ENCODE measurements at places on chromosomes 4 and X.
A peak's percentile ranks its signal among the peaks of the same experiment; 100 is the strongest.

DNA sequence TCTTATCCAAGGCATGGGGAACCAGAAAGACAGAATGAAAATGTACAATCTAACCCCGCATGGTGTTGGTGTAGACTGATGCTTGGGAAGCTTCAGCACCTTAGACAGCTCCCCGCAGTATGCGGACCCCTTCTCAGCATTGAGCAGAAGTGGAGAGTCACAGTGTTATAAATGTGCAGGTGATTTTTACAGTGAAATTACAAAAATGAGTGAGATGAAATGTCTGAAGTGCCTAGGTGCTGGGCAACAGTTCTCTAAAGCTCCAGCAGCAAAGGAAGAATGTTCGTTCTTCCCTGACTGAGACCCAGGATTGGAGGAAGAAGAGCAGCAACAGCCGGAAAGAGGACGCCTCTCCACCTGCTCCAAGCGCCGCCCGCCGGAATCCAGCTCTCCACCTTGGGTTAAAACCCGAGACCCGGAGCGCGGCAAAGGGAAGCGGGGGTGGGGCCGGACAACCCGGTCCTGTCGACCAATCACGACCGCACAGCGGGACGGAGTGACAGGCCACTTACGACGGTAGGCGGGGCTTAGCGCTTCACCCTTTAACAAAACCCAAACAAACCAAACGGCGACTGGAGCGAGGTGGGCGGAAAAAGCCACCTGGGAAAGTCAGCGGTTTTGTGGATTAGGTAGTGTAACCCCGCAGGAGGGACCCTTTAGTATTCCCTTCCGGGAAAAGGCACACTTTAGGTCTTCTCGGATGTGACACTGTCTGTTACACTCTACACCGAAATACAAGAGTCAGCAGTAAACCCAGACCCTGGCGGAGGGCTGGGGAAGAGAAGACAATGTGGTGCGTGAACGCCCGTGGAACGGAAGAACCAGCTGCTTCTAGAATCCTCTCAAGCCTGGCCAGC is at the start of gene GLRA3:
GLRA3 (minus strand) TSS at position 403 of the 857 bp plus-strand sequence. CDS start 436 bp downstream, outside the sequence.
- DNase-seq = peak; percentile 31

- no peak for DNase-seq
Observed at GRCh38 chr4:145822581-145822980, 116.0 kb downstream of the ZNF827 start.

- DNase-seq = no peak
Observed at GRCh38 chr4:177033632-177034031, 240.9 kb upstream of the VEGFC start.

- DNase-seq = no peak
Observed at GRCh38 chr4:8427761-8428287, 12.7 kb downstream of the ACOX3 start.

GRCh38 chr4:10053635-10054453 is 32.5 kb upstream of the SLC2A9 start:
- no peak for DNase-seq

DNA sequence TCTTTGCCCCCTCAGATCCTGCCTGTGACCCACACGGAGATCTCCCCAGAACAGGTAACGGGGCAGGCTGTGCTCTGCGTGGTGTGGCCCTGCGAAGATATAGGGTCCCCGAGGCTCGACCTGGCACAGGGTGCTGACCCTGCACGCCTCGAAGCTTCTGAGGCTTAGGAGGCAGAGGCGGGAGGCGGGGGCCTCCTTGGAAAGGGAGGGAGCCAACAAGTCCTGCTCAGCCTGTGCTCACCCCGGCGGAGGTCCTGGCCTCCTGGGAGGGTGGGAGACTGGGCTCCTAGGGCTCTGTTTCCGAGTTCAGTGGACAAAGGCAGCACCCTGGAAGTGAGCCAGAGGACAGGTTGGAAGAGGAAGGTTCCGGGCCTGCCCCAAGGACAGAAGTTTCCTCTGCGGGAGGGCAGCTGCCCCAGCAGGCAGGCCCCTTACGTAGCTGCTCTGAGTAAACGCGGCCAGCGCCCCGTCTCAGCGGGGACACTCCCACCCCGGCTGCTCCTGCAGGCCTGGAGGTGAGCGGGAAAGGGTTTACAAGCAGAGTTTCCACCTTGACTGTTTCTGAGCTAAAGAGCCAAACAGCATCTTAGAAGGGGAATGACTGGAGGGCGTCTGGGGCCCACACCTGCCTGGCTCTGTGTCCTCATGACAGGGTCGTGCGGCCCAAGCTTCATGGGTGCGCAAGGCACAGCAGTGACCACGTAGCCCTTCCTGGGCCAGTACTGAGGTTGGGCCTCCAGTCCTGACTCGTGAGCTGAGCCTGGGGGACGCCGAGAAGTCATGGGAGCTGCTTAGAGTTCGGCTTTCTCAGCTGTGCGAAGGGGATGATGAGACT is 16.1 kb downstream of the TMEM175 start:
- no peak for DNase-seq

DNA sequence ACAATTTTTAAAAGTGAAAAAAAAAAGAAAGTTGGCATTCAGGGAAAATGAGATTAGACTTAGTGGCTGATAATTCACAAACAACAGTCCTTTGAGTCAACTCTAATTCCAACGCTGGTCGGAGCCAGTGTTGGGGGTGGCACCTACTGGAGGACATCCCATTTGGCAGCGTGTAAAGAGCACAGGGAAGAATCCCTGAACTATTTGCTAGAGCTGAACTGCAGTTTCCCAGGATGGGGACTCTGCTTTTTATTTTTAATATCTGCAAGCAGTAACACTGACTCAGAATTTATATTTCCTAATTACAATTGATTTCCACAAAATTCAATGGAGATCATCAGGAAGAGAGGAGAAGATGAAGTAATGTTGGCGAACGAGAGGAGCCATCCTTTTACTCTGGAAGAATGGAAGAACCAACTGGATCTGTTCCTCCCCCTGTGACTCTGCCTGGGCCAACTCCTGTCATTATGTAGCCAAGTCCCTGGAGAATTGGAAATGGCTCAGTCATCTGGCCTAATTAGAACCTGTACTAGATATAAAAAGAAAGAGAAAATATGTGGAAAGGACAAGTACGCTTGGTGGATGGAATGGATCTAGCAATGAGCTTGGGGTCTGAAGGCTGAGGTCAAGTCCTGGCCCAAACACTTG is 76.7 kb downstream of the IRF2 start:
- peak; percentile 53 for DNase-seq

GRCh38 chrX:137432609-137433008 is 133.3 kb upstream of the ZIC3 start:
- DNase-seq = no peak

DNA sequence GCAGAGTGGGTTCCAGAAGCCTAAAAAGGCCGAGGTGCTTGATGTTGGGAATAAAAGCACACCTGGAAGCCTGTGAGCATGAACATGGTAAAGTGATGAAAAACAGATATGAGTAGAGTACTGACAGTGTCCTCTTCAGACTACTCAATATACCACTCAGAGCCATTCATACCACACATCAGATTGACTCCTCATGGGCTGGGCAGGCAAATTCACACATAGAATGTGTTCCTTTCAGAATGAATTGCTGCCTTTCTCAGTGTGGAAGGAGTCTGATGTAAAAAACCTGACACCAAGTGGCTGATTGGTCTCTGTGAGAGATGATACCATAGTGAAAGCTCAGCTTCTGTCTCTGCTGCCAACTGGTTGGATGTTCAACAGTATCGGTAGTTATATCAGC is 442.7 kb downstream of the RAPGEF2 start:
- DNase-seq = no peak

DNA sequence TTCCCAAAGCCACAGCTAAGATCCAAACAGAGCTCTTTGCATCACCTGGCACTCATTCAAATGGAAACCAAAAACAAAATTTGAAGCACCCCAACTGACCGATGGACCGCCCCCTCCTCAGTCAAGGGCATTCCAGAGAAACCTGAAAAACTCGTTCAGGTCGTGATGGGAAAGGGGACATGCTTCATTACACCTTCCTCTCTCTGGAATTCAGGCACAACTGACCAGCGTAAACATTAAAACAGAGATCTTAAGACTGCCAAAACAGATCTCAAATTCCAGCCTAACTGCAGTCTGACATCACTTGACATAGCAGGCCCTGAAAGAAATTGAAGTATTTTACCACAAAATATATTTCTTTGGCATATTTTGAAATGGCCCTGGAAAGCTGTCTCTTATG is 28.5 kb downstream of the PTTG2 start:
- no peak for DNase-seq

GRCh38 chr4:138555108-138555507 is 313.0 kb upstream of the SLC7A11 start:
- no peak for DNase-seq

DNA sequence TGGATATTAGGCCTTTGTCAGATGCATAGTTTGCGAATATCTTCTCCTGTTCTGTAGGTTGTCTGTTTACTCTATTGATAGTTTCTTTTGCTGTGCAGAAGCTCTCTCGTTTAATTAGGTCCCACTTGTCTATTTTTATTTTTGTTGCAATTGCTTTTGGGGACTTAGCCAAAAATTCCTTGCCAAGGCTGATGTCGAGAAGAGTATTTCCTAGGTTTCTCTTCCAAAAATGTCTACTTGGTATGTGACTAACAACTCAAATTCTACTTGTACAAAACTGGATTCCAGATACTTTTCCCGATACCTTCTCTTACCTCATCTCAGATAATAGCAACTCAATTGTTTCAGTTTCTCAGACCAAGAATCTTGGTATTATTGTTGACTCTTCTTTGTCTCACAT is 142.4 kb upstream of the GLRA2 start:
- DNase-seq = no peak

- no peak for DNase-seq
Observed at GRCh38 chr4:104868958-104869357, 277.7 kb upstream of the TET2 start.

- DNase-seq = no peak
Observed at GRCh38 chr4:143883529-143883928, 21.8 kb downstream of the GYPE start.

GRCh38 chr4:20505927-20506326 is 194.3 kb upstream of the PACRGL start:
- DNase-seq = no peak

- DNase-seq = no peak
Observed at GRCh38 chr4:124641715-124642381, 70.7 kb downstream of the ANKRD50 start.

DNA sequence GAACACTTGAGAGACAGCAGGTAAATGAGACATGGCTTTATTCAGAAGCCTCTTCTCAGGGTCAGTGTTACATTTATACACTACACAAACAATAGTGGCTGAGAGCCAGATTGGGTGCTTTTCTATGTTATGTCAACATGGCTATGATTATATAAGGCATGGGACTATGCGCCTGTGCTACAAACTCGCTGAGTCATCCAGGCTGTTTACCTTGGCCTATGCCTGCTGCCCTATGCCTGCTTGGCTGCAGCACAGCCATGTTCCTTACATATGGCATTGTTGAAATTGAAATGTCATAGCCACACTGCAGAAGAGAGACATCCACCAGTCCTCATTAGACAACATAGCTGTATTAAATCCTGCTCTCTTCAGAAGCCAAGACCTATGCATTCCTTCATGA is 236.3 kb upstream of the NWD2 start:
- no peak for DNase-seq

GRCh38 chr4:170017252-170017651 is 8.9 kb downstream of the MFAP3L start:
- no peak for DNase-seq

GRCh38 chr4:328729-329128 is 8.9 kb upstream of the ZNF141 start:
- DNase-seq = no peak

- DNase-seq = no peak
Observed at GRCh38 chr4:37985730-37986275, 25.6 kb downstream of the PTTG2 start.

GRCh38 chr4:103050736-103051436 is 25.7 kb downstream of the SLC9B2 start:
- no peak for DNase-seq

DNA sequence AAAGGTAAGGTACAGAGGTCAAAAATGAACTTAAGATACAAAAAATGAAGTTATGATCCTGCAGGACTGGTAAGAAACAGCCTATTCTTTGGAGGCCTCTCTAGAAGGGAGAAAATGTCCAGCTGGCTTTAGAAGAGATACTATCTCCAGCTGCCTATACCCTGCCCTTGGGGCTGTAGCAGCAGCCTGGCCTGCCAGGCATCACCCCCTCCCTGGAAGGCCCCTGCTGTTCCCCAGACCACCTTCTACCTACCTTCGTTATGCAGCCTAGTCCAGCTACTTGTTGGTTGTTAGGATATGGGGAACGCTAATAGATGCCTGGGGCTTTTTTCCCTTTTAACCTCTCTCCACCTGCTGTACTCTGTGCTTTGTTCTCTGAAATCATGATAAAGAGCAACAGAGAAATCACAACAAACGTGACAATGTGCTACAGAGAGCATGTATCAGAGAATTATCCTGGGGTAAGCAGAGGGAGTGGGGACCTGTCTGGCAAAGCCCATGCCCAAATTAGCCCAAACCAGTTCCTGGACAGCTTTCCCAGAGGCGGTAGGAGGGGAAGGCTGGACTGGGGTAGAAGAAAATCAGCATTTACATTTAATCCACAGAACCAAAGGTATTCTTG is 34.5 kb downstream of the FRMD7 start:
- no peak for DNase-seq

- DNase-seq = no peak
Observed at GRCh38 chr4:177283167-177283566, 26.5 kb upstream of the NEIL3 start.

- DNase-seq = no peak
Observed at GRCh38 chr4:23881674-23882337, 8.0 kb downstream of the PPARGC1A start.

- DNase-seq = no peak
Observed at GRCh38 chrX:11341274-11342201, 48.3 kb downstream of the AMELX start.

- DNase-seq = no peak
Observed at GRCh38 chrX:65997978-65998717, 41.7 kb downstream of the VSIG4 start.

GRCh38 chr4:44756559-44756958 is 30.2 kb upstream of the GNPDA2 start:
- no peak for DNase-seq

DNA sequence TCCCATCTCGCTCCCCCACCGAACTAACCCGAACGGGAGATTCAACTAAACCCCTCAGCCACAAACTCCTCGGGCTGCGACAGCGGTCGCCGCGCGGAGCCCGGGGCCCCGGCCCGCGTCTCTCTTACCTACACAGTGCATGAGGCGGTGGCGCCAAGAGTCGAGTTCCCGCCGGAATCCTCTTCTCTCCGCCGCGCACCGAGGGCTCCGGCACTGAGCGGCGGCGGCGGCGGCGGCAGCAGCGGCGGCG is 160 bp downstream of the LCORL start:
- DNase-seq = no peak

- DNase-seq = no peak
Observed at GRCh38 chrX:149471397-149471796, 33.7 kb downstream of the IDS start.

- no peak for DNase-seq
Observed at GRCh38 chr4:109977854-109978501, 65.3 kb downstream of the EGF start.

GRCh38 chr4:4417886-4418285 is 31.0 kb downstream of the NSG1 start:
- no peak for DNase-seq

DNA sequence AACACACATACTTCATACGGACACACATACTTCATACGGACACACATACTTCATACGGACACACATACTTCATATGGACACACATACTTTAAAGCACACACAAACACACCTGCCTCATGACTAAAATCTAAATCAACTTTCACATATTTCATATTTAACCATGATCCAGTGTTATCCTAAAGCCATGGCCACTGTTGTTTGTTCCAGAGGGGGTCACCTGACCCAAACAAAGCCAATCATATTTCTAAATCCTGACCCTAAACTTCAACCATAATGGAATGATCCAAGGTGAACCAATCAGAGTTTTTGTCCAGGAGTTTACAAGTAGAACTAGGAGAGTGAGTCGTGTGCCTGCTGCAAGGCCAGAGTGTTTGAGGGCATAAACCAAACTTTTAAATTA is 97.2 kb upstream of the KIT start:
- no peak for DNase-seq
